NCI-H460 (cell line): ENCODE measurements at places on chromosomes 4 and X. TPM values are rescaled to one million over a fixed set of nuclear protein-coding genes. Genes with fewer than 3 reads are reported as not detected.

GRCh38 chr4:1291996-1292702 is 2.5 kb downstream of the MAEA start:
- DNase-seq, result no peak

DNA sequence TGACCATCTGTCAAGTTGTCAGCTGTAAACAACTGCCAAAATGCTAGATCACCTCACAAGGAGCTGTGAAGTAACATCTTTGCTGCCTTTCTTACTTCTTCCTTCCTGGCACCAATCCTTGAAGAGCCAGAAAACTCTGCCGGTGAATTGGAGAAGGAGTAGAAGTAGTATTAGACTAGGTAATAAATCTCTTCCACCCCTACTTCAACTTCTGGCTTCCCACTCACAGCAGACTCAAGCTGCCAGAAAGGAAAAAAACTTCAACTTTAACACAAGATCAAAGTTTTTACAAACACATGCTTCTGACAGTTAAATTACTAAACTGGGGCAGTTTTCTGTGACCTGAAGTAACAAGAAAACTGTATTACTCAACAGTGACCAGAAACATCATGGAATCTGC is 164.7 kb upstream of the SLC7A11 start:
- no peak for DNase-seq

- DNase-seq, result no peak
These were observed 4.2 kb downstream of the MYOZ2 start for GRCh38 chr4:119139822-119140252.

- DNase-seq, result no peak
These were observed 43.1 kb upstream of the MTM1 start for GRCh38 chrX:150525061-150525919.

DNA sequence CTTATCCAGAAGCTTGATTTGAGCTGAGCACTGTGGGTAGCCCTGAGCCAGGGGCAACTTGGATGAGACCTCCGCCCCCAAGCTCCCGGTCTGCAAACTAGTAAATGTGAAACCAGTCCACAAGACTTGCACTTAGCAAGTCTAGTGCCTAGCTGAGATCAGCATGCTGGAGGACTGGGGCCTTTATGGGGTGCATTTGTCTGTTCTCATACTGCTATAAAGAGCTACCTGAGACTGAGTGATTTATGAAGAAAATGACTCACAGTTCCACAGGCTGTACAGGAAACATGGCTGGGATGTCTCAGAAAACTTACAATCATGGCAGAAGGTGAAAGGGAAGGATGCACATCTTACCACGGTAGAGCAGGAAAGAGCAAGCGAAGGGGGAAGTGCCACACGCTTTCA is 42.1 kb upstream of the HOPX start:
- no peak for DNase-seq

GRCh38 chrX:133346026-133346425 is 69.3 kb downstream of the GPC4 start:
- no peak for DNase-seq

DNA sequence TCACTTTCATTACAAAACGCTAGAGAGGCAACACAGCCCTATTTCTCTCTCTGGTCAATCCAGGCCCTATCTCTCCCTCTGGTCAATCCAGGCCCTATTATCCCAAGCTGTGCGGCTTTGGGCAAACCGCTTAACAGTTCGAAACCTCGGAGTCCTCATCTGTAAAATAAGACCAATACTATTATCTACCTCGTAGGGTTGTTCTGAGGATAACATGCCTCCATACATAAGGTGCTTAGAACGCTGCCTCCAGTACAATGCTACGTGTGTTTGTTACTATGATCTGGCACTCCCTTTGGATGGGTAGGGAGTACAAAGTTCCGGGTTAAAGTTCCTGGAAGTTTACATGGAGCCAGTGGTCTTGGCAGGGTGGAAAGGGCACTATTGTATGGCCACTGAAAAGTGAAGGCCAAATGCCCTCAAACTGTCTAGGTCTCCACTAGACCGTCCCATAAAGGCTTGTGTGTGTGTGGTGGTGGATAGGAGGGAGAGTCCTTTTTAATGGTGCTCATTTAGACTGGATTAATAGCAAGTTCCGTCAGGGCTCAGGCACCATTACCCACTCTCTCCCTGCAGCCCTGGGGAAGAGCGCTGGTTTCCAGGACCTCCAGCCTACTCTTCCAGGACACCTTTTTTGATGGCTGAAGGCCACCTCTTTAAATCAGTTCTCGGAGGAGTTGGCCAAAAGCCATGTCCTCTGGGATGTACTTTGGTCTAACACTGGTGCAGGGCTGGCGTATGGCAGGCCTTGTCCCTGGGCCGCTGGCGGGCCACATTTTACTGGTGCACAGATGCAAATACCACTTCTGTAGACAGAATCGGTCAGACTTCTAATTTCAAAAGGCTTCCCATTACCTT is 75.6 kb upstream of the BCOR start:
- no peak for DNase-seq

GRCh38 chr4:99653916-99654315 is 3.7 kb downstream of the C4orf54 start:
- DNase-seq, result no peak

GRCh38 chrX:84956304-84956703 is 47.4 kb upstream of the APOOL start:
- DNase-seq, result no peak

DNA sequence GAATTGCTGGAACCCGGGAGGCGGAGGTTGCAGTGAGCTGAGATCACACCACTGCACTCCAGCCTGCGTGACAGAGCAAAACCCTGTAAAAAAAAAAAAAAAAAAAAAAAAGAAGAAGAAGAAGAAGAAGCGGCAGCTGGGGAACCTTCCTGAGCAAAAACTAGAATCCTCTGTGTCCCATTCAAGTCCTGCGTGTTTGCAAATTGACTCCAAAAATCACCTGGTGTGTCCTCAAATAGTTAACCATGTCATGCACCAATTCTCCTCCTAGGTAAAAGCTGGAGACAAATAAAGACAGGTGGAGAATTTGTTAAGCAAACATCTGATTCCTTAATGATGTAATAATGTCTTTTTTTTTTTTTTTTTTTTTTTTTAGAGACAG is 31.9 kb upstream of the ASMTL start:
- DNase-seq, result no peak

- DNase-seq, result peak; percentile 41
These were observed 9.3 kb downstream of the CETN2 start for GRCh38 chrX:152821145-152821765.

DNA sequence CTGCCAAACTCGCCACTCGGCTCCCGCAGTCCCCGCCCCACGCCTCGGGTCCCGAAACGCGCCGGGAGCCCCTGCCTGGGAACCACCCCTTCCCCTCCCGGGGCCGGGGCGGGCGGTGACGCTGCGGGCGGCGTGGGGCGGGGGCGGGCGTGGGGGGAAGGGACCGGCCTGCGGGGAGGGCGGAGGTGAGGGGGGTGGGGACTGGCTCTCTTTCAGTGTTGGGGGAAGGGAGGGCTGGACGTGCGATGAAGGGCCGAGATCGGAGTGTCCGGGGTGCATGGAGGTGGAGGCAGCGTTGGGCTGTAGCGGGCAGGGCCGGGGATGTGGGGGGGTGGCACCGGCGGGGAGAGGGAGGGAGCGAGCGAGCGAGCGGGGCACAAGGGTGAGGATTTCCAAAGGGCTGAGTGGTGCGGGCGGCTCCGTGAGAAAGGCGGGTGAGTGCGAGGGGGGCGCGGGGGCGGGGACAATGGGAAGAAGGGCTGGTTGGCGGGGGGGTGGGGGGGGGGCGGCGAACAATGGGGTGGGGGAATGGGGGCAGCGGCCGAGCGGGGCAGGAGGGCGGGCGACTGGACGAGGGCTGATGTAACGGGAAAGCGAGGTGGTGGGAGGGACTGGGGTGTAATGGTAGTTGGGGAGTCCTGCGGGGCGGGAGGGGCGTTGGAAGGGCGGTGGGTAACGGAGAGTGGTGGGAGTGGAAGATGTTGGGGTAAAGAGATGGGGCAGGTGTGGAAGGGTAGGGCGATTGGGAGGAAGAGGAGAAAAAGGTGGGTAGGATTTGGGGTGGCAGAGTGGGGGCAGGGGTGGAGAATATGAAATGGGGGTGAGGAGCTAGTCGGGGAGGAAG is 578 bp downstream of the DCUN1D4 start:
- DNase-seq, result peak; percentile 40

DNA sequence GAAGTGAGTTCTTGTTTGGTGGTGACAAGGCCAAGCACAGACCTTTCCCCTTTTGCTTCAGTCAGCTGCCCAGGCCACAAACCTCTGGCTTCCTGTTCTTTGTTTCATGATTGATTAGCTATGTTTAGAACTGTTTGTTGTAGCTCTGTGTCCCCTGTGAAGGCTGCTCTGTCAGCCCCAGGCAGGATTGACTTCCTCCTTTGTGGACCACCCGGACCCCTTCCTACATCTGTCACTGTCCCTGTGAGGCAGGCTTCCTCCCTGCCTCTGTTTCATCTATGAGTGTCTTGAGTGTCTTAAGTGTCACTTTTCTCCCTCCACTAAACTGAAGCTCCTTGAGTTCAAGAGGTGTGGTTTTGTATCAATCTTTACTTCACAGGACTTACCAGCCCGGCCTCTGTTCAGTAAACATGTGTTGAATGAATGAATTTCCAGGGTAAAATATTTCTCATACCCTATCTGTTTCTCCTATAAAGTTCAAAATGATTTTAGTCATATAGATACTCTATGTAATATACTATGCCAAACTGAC is 83.5 kb downstream of the ZNF674 start:
- DNase-seq, result no peak

DNA sequence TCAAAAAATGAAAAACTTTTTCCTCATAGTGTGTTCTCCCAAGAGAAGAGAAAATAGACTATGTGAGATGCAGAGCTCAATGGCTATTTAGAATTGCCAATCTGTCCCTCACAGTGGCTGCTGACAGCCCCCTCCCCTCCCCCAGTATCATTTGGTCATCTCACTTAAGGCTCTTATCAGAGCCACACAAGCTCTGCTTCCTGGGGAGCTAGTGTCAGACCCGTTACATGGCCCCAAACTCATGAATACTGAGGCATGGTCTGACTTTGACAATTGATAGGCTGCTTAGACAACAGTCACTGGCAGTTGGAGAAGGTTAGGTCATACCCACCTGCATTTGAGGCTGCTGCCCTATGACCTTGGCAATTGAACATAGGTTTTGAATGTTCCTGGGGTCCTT is 15.3 kb downstream of the RNF150 start:
- no peak for DNase-seq

DNA sequence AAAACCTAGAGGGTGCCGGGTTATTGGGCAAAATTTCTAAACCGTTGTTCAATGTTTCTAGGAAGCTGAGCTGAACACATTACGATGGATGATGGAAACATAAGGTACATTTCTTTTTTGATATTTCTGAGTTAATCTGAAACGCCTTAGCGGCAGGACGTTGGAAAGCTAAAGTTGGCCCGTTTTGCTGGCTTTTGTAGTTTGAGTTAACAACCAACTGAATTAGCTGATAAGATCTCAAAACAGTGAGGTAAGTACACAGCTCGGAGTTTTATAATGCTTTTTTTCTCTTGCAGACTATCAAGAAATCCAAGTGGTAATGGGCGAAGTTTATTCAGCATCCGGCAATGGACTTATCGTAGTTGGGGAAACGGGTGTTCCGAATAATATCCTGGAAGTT is 73.5 kb downstream of the PRSS12 start:
- no peak for DNase-seq

Gene OCIAD1
- total RNA-seq, result 203 TPM in 2 replicates

Gene PPP2R2C
- total RNA-seq, result 14.9 and 17.6 TPM in 2 replicates

Gene PNCK
- total RNA-seq, result 0.42 and 0.69 TPM in 2 replicates

Gene ANKRD50
- 8.6 and 11.0 TPM in 2 replicates for total RNA-seq

Gene FREM3
- not detected in 2 replicates for total RNA-seq

Gene SLC38A5
- total RNA-seq, result 43.8 and 49.3 TPM in 2 replicates

Gene PDZD4
- 1.1 and 1.4 TPM in 2 replicates for total RNA-seq

Gene TMEM255A
- 0.07 TPM in 1 of 2 replicates, not detected in the other for total RNA-seq
